MM.1S (cell line): ENCODE measurements at places on chromosomes 7 and 10.
A peak's percentile ranks its signal among the peaks of the same experiment; 100 is the strongest.

DNA sequence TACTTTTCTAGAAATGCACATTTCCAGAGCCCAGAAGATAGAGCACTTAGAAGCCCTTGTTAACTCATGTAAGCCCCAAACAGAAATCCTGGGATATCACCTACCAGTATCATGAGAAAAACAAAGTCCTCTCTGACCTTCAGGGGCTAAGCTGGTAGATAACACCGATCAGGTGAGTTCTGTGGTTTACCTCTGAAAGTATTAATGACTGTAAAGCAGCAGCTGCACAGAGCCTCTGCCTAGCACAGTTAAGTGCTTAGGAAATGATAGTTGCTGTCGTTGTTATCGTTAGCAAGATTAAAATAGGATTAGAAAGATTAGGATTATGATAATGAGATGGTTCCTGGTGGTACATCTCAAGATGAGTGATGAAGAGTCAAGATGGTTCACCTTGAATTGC is 64.9 kb downstream of the PLXNA4 start:
- DNase-seq = peak; percentile 90

GRCh38 chr10:131723297-131724168 is 177.3 kb upstream of the PPP2R2D start:
- no peak for DNase-seq

DNA sequence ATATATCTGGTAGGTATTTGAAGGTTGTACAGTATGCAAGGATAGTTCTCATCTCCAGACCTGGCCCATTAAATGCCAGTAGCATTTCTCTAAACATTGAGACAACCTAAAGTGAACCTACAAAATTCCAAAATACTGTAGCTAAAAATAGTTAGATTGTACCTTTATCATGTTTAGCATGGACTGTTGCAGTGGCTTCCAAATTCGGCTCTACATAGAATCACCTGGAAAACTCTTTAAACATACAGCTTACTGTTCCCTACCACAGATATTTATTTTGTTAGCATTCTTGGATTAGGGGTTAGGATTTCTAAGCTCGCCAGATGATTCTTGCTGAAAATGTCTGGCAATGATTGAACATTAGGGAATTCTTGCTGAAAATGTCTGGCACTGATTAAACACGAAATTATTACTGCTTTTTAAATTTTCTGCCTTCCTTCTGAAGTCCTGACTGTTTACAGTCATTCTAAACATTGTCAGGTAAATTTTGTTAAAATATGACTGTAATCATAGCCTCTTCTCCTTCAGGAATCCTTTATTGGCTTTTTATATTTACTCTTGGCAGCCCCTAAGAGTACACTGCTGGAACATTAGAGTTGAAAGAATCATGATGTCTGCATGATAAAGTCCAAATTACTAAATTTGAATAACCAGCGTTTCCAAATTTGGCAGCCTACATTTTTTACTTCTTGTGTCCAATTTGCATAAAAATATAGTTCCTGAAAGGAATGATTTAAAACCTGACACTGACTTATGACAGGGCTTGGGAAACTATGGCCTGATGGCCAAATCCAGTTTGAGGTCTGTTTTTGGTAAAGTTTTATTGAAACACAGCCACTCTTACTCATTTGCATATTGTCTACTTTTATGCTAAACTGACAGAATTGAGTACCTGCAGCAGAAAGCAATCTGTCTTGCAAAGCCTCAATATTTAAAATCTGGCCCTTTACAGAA is 40.3 kb downstream of the SHOC2 start:
- no peak for DNase-seq

DNA sequence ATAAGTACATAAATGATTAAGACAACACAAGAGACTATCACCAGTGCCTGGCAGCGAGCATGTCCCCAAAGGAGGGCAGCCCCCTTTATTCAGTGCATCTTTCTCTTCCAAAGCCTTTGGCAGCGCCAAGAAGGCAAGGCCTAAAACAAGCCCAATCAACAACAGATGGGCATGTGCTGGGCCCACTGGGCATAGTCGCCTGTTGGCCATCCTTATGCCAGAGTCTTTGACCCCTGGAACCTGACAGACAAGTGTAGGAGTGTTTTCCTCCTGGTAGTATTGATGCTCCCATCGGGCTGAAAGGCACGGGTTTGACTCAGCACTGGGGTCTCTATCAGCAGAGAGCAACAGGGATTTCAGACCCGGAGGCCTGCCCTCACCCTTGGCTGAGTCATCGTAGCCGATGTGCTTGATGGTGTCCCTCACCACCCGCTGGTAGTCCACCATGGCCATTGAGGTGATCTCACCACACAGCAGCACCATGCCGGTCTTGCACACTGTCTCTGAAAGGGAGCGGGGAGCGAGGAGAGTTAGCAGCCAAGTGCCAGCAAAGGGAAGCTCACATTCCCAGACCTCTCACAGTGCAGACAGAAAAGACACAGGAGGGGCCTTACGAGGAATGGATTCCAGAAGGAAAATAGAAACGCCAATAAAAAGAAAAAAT is 5.8 kb downstream of the MAT1A start:
- no peak for DNase-seq

DNA sequence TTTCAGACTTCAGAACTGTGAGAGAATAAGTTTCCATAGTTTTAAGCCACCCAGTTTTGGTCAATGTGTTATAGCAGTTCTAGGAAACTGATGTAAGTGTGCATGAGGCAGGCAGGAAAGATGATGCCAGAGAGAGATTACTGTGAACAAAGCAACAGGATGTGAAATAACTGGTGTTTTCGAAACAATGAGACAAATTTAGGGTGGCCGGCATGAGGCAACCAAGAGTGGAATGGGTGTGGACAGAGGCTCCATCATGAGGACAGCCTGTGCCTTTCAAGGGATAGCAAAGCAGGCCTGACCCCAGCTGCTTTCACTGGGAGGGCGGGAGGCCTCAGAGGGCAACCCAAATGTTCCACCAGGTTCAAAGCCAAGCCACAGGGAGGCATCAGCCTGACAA is 67.3 kb upstream of the UCN3 start:
- DNase-seq = peak; percentile 67

GRCh38 chr7:45702751-45703150 is 128.6 kb downstream of the ADCY1 start:
- no peak for DNase-seq
